ENCODE measurements at places on chromosomes 4 and X. TPM values are rescaled to one million over a fixed set of nuclear protein-coding genes. Genes with fewer than 3 reads are reported as not detected.

- no peak overlapping the region for H3K27ac ChIP-seq
- no peak overlapping the region for H3K4me3 ChIP-seq
- peaks cover 13% of the 10 kb centered on the region for H3K4me1 ChIP-seq
- peaks cover 21% of the 10 kb centered on the region for H3K36me3 ChIP-seq
- no peak for DNase-seq
- no peaks in the 10 kb centered on the region for H3K27me3 ChIP-seq
Measured at GRCh38 chr4:83259586-83259985, 25.0 kb downstream of the COQ2 start.

DNA sequence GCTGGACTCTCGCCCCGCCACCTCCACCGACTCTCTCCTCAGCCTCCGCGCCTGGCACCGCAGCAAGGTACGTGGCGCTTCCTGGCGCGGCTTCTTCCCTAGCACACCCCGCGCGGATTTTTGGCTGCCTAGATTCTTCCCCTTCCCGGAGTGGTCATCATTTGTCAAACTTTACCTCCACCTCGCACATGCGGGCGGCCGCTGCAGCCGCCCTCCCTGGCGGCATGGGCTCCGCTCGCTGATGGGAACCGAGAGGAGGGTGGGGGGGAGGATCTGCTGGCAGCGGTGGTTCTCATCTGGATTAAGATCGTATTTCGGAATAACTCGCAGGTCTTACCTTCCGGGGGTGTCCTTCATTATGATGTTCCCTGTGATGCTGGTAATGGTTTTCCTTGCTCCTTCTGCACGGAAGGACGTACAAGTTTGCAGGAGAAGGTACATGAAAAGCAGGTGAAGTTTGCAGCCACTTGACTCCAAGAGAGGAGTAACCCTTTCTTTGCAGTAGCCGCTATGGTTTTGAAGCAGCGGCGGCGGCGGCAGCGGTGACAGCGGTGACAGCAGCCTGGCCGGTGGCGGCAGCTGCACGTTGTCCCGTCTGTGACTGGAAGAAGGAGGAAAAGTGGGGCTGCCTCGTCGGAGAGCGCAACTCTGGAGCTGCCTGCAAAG, 2183.9 kb upstream of the TENM3 start:
- peaks cover 6% of the 10 kb centered on the region for H3K4me1 ChIP-seq
- no peak overlapping the region for H3K27ac ChIP-seq
- H3K4me3 ChIP-seq, result peak overlapping the region; percentile 74
- DNase-seq, result no peak
- H3K36me3 ChIP-seq, result no peaks in the 10 kb centered on the region

DNA sequence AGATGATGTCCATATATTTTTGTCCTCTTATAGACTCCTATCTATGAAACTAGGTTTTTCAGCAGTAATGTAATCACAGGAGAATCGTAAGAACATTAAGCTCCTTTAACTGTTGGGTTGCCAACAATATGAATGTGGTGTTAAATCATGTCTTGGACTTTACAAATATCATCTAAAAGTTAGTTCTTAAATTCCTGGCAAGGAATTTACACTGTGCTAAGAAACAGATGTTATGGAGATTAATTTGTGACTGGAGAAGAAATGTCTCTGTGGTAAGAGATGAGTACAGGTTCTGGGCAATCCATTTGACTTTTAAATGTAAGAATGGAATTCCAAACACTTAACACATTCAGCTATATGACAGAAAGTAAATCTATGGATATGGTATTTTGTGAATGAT, 34.6 kb downstream of the CNKSR2 start:
- H3K27me3 ChIP-seq, result peaks cover 51% of the 10 kb centered on the region
- no peak overlapping the region for H3K4me3 ChIP-seq
- no peaks in the 10 kb centered on the region for H3K4me1 ChIP-seq
- DNase-seq, result no peak
- no peak overlapping the region for H3K27ac ChIP-seq

- H3K27ac ChIP-seq, result peak within 1 kb of the TSS; percentile 62
- H3K4me3 ChIP-seq, result peak within 1 kb of the TSS; percentile 71
- peak; percentile 68 for DNase-seq
Measured at GRCh38 chr4:158172261-158173258, at the start of gene GASK1B. TSS of gene GASK1B (minus strand) at chr4:158173025. CDS start at chr4:158171375, 1,650 bp downstream.

The TRO gene
- total RNA-seq, result not detected

GRCh38 chrX:63784902-63785707, at the start of gene ARHGEF9:
TSS of gene ARHGEF9 (minus strand) at chrX:63785214. CDS start at chrX:63785145, 69 bp downstream.
- H3K36me3 ChIP-seq, result no peaks in the 10 kb centered on the region
- no peak within 1 kb of the TSS for H3K4me3 ChIP-seq
- DNase-seq, result no peak
- H3K27ac ChIP-seq, result no peak within 1 kb of the TSS
- H3K27me3 ChIP-seq, result no peaks in the 10 kb centered on the region
- no peaks in the 10 kb centered on the region for H3K4me1 ChIP-seq

The CCNG2 gene
- total RNA-seq, result 28.5 TPM

GRCh38 chr4:2995546-2996265, 32.3 kb downstream of the GRK4 start:
- no peaks in the 10 kb centered on the region for H3K4me1 ChIP-seq
- no peaks in the 10 kb centered on the region for H3K27me3 ChIP-seq
- no peak overlapping the region for H3K4me3 ChIP-seq
- H3K27ac ChIP-seq, result no peak overlapping the region
- no peak for DNase-seq

The GALNTL6 gene
- not detected for total RNA-seq

DNA sequence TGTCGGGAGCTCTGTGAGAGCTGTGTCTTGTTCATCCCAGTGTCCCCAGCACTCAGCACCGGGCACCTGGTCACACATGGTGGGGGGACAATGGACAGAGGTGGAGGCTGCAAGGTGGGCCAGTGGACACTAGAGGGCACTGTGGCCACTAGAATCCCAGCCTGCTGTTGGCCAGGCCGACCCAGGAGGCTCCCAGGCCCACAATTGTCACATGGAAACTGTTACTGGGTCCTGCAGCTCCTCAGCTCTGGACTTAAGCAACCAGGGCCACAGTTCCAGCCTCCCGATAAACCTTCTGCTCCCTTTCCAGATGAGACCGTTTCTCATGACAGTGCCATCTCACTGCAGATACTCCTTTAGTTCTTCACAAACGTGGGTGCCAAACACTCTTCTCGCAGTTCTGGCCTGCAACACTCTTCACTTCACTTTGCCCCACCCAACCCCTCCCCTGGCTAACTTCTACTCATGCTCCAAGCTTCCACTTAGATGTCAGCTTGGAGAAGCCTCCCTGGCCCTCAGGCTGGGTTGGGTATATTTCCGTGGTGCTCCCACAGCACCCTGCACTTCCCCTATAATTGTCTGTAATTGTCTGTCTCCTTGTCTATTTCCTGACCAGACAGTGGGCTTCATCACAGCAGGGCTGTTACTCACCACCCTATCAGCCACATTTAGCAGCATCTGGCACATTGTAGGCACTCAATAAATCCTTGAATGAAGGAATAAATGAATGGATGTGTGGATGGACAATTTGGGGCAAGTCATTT, 3.5 kb upstream of the IQSEC2 start:
- no peaks in the 10 kb centered on the region for H3K36me3 ChIP-seq
- peaks cover 69% of the 10 kb centered on the region for H3K27me3 ChIP-seq
- DNase-seq, result peak; percentile 62
- H3K4me1 ChIP-seq, result peaks cover 33% of the 10 kb centered on the region
- no peak overlapping the region for H3K4me3 ChIP-seq

DNA sequence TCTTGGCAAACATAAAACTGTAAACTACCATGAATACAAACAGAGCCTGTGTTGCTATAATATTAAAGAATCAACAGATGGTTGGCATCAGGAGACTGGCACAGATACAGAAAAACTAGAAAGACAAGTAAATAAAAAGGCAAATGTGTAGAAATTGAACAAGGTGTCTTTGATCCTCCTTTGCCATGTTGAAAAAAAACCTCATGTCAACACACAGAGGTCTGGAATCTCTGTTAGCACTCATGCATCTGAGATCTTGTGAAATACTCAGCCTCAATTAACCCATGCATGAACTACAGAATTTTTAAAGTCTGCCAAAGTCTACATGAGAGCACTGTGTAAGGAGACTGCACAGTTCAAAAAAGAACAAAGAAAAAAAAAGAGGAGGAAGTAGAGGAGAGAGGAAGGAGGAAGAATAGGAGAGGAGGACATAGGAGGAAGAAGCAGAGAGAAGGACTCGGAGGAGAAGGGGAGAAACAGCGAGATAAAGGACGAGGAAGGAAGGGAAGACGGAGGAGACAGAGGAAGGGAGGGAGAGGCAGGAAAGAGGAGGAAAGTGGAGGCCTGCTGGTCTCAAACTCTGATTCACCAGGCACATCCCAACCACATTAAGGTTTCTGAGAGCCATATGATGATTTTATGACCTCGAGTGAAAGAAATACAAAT, 52.8 kb downstream of the PRDM5 start:
- no peaks in the 10 kb centered on the region for H3K4me1 ChIP-seq
- H3K27ac ChIP-seq, result no peak overlapping the region
- no peaks in the 10 kb centered on the region for H3K27me3 ChIP-seq
- H3K4me3 ChIP-seq, result no peak overlapping the region

The NKX3-2 gene
- 0.42 TPM for total RNA-seq

- peaks cover 38% of the 10 kb centered on the region for H3K27me3 ChIP-seq
- DNase-seq, result no peak
- no peak overlapping the region for H3K4me3 ChIP-seq
- H3K36me3 ChIP-seq, result no peaks in the 10 kb centered on the region
- H3K4me1 ChIP-seq, result no peaks in the 10 kb centered on the region
Measured at GRCh38 chrX:118207831-118208453, 91.3 kb upstream of the KLHL13 start.

GRCh38 chrX:3550160-3550751, 163.2 kb downstream of the PRKX start:
- no peaks in the 10 kb centered on the region for H3K36me3 ChIP-seq
- peaks cover 35% of the 10 kb centered on the region for H3K4me1 ChIP-seq
- peak; percentile 57 for DNase-seq
- no peak overlapping the region for H3K27ac ChIP-seq

GRCh38 chrX:140817943-140818342, 108.4 kb downstream of the LINC00632 start:
- H3K4me3 ChIP-seq, result no peak overlapping the region
- no peak overlapping the region for H3K27ac ChIP-seq
- H3K4me1 ChIP-seq, result peaks cover 16% of the 10 kb centered on the region
- H3K27me3 ChIP-seq, result no peaks in the 10 kb centered on the region
- peak; percentile 51 for DNase-seq

GRCh38 chrX:121216641-121217374, 169.4 kb downstream of the GLUD2 start:
- H3K4me1 ChIP-seq, result no peaks in the 10 kb centered on the region
- H3K4me3 ChIP-seq, result no peak overlapping the region
- no peaks in the 10 kb centered on the region for H3K36me3 ChIP-seq

DNA sequence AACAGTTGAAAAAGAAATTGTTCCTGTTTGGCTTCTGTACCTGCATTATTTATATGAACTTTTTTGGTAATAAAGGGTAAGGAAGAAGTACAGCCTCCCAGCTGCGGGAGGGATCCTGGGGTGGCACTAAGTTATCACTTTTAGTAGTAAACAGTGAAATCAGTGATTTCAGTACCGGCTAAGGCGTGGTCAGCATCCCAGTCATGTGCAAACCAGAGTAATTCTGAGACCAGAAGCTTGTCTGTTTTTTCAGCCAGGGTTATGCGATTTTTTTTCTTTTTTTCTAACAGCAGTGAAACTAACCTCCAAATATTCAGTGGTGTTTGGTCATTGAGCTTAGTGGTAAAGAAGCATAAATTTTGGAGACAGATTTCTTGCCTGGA, 3.3 kb downstream of the EGF start:
- no peak overlapping the region for H3K4me3 ChIP-seq
- H3K36me3 ChIP-seq, result no peaks in the 10 kb centered on the region
- H3K27me3 ChIP-seq, result no peaks in the 10 kb centered on the region

The CABS1 gene
- total RNA-seq, result not detected

- H3K27me3 ChIP-seq, result no peaks in the 10 kb centered on the region
- no peak overlapping the region for H3K27ac ChIP-seq
- no peak overlapping the region for H3K4me3 ChIP-seq
- DNase-seq, result no peak
Measured at GRCh38 chr4:154677300-154677699, 64.8 kb upstream of the FGG start.

DNA sequence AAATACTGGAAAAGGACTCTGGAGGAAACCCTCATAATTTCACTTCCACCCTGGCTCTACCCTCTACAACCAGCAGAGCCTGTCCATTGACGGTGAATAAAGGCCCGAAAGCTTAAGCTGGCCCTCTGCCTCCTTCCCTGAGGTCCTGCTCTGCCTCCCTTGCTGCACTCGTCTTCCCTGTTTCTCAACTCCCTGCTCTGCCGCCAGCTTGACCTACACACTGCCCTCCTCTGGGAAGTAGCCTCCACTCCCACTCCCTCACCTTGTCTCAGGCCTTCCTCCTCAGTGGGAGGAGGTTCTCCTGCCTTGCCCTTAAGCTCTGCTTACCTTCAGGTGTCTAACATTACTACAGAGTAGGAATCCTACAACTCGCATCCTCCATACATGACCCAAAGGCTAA, 608.6 kb upstream of the NR3C2 start:
- H3K27ac ChIP-seq, result no peak overlapping the region
- H3K4me3 ChIP-seq, result no peak overlapping the region

DNA sequence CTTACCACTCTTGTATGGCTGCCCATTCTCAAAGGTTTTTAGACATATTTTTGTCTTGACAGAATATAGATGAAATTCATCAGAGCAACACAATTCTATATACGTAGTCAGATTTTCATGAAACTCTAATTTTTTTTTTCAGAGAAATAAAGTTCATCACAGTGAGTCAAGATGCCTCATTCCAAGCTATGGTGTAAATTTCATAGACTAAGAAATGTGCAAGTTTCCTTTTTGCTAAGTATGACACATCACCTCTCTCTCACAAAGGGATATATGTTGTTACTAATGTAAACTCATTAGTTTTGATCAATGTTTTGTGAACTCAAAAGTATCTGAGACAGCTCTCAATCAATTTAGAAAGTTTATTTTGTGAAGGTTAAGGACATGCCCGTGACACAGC, 60.4 kb upstream of the ATXN3L start:
- peaks cover 11% of the 10 kb centered on the region for H3K4me1 ChIP-seq
- DNase-seq, result no peak
- H3K4me3 ChIP-seq, result no peak overlapping the region
- peaks cover 7% of the 10 kb centered on the region for H3K36me3 ChIP-seq
- H3K27ac ChIP-seq, result no peak overlapping the region

DNA sequence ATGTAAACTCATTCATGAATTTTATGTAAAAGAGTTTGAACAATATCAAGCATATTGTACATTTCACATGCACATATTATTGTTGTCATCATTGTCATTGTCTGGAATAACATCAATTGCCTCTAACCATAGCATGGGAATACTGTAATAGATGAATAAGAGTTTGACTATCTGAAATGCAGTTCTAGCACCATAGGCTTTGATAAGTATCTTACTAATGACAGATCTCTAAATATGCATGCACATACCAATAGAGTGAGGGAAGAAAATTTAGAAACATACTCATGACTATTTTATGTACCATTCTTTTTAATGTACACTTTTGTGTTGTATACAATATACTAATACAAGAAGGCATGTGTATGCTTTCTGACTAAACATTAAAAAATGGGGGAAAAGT, 161.6 kb upstream of the SPRY1 start:
- H3K27me3 ChIP-seq, result no peaks in the 10 kb centered on the region
- H3K4me1 ChIP-seq, result peaks cover 8% of the 10 kb centered on the region
- peaks cover 6% of the 10 kb centered on the region for H3K36me3 ChIP-seq
- H3K27ac ChIP-seq, result no peak overlapping the region
- no peak for DNase-seq

The DRD5 gene
- total RNA-seq, result not detected
